Neural cell (in vitro differentiated cells): ENCODE measurements at places on chromosomes 6 and 20. TPM values are rescaled to one million over a fixed set of nuclear protein-coding genes. Genes with fewer than 3 reads are reported as not detected.

SLC22A2 gene
- polyA plus RNA-seq, result not detected in 2 replicates

GATA5 gene
- not detected in 2 replicates for polyA plus RNA-seq

MUCL3 gene
- polyA plus RNA-seq, result not detected in 2 replicates

VSX1 gene
- polyA plus RNA-seq, result not detected in 2 replicates

ATP6V1G2 gene
- polyA plus RNA-seq, result 56.7 and 76.7 TPM in 2 replicates

PRR18 gene
- not detected in 2 replicates for polyA plus RNA-seq
